Spinal cord (tissue), 10 donors: ENCODE measurements at places on chromosomes 4 and X. TPM values are rescaled to one million over a fixed set of nuclear protein-coding genes. Genes with fewer than 3 reads are reported as not detected.

ZFP42 gene
- 0.42 TPM for polyA plus RNA-seq

STX18 gene
- polyA plus RNA-seq: 56.4 TPM

IL2RG gene
- polyA plus RNA-seq: 0.95 TPM

XK gene
- 6.4 TPM for polyA plus RNA-seq

ZCCHC18 gene
- 28.7 TPM for polyA plus RNA-seq

SMIM10 gene
- polyA plus RNA-seq: 8.6 TPM

HPGDS gene
- polyA plus RNA-seq: 6.9 TPM

PSAPL1 gene
- not detected for polyA plus RNA-seq

GPR119 gene
- not detected for polyA plus RNA-seq

ARAP2 gene
- polyA plus RNA-seq: 15.9 TPM

PF4V1 gene
- 1.3 TPM for polyA plus RNA-seq

AWAT2 gene
- not detected for polyA plus RNA-seq

TBC1D9 gene
- 48.3 TPM for polyA plus RNA-seq

CLDN2 gene
- polyA plus RNA-seq: 0.71 TPM
